ENCODE measurements at places on chromosomes 6 and 20.
A peak's percentile ranks its signal among the peaks of the same experiment; 100 is the strongest.

DNA sequence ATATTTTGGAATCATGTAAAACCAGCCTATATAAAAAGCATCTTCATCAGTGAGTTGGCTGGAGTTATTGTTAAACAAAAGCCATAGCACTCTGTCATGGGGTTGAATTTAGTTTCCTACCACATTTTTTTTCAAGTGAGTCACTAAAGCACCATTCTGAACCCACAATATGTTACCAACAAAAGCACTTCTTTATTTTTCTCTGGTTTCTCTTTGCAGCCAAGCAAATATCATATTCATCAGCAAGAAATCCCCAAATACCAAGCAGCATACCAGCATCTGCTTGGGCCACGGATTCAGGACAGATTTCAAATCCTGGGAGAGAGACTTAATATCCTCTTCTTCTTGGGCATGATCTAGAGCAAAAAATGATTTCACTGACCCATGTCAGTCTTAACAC, 441.4 kb downstream of the BCKDHB start:
- no peak for DNase-seq

- no peak for DNase-seq
These were observed 4.6 kb upstream of the TMEM217 start for GRCh38 chr6:37262446-37263026.

GRCh38 chr6:144006736-144007477, 1.2 kb downstream of the PLAGL1 start:
- no peak for DNase-seq

GRCh38 chr6:16331384-16332174, 93.2 kb downstream of the GMPR start:
- DNase-seq: peak; percentile 71

- no peak for DNase-seq
These were observed 68.8 kb downstream of the UTRN start for GRCh38 chr6:144353871-144354314.

DNA sequence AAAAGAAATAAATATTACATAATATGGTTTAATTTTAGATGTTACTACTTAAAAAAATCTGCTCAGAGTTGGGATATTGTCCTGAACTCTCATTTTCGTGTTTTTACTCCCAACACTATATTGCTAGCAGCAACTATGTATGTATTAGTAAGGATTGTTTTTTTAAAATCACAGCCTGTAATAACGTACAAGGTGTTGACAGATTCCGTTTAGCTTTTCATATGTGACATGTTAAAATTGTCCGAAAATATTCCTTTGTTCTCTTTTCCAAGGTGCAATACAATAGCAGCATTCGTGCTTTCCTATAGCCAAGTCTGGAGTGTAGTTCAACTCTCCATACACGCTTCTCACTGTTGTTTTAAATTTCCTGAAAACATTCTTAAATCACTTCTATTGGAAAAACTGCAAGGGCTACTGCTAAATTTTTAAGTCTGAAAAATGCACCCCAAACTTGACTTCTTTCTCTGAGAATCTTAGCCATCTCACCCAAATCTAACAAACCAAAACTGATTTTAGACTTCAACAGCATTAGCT, 59.0 kb upstream of the HFE start:
- no peak for DNase-seq

DNA sequence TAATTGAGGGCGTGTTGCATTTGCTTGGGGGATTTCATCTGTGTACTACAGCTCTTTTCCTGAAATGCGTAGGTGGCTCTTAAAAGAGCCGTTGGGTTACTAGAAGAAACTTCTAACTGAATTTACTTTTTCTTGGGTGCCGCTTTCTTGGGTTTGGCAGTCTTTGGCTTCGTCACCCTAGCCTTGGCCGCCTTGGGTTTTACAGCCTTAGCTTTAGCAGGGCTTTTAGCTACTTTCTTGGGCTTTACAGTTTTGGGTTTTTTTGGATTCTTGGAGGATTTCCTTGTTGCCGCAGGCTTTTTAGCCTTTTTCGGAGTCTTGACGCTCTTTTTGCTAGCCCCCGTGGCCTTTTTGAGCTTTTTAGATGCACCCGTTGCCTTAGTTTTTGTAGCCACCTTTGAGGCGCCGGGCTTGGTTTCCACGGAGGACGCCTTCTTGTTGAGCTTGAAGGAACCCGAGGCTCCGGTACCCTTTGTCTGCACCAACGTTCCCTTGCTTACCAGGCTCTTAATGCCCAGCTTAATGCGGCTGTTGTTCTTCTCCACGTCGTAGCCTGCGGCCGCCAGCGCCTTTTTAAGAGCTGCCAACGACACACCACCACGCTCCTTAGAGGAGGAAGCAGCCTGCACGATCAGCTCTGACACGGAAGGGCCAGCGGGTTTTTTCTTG, 54.5 kb downstream of the TRIM38 start:
- DNase-seq: no peak

DNA sequence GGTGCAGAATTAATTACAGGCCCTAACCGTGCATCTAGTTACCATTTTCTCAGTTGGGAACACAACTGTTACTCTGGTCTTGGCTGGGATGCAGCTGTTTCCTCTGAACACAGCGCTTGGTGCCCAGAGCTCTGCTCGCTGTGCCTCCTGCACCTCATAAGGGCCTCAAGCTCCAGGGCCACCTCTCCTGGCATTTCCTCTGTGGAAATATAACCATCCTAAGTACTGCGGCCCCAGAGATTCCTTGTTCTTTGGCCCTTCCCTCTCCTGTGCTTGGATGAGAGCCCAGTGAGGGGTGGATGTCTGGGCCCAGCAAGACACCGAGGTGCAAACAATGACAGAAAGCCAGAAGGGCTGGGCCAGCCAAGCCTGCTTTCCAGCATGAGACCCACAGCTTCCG, 169.9 kb upstream of the CST7 start:
- DNase-seq: no peak

DNA sequence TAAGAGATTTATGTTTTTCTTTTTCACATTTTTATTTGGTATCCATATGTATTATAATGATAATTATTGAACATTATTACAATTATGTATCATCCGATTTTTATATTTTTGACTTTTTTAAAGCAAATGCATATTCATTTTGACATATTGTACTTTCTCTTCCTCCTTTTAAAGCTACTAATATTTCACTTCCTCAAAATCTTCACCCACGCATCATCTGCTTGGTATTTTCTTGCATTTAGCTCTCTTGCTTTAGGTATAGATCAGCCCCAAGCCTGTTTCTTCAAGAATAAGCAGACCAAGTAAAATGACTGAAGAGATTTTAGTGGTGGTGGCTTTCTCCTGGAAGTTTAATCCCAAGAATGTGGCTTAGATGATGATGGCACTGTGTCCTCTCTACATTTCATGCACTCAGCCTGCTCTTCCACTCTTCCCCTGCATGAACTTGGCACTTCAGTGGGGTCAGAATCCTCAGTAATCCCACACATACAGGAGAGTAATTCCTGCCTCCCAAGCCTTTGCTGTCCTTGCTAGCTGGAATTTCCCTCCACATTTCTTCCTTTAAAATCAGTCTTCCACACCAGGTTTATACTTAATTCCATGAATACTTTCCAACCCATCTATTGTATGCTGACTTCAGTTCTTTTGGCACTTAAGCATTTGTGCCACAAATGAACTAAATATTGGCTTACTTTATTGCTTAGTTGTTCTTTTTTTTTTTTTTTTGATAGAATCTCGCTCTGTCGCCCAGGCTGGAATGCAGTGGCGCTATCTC, 8.2 kb downstream of the NCOA7 start:
- DNase-seq: no peak

DNA sequence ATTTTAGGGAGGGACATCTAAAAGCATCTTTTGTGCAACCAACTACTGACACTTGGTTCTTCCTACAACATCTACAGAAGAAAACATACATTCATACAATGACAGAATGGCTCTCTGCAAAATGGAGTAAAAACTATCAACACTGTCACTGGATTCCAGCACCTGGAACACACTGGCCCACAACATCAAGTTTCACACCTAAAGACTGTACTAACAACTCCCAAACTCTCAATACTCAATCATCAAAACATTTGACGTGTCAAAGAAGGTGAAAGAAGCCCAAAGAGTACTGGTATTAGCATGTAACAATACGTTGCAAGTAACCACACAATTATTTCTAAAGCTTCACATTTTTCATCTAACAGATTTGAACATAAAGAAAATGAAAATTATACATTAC, 2.1 kb downstream of the CPNE1 start:
- DNase-seq: no peak

GRCh38 chr6:108757357-108757756, 90.9 kb upstream of the ARMC2 start:
- DNase-seq: no peak

DNA sequence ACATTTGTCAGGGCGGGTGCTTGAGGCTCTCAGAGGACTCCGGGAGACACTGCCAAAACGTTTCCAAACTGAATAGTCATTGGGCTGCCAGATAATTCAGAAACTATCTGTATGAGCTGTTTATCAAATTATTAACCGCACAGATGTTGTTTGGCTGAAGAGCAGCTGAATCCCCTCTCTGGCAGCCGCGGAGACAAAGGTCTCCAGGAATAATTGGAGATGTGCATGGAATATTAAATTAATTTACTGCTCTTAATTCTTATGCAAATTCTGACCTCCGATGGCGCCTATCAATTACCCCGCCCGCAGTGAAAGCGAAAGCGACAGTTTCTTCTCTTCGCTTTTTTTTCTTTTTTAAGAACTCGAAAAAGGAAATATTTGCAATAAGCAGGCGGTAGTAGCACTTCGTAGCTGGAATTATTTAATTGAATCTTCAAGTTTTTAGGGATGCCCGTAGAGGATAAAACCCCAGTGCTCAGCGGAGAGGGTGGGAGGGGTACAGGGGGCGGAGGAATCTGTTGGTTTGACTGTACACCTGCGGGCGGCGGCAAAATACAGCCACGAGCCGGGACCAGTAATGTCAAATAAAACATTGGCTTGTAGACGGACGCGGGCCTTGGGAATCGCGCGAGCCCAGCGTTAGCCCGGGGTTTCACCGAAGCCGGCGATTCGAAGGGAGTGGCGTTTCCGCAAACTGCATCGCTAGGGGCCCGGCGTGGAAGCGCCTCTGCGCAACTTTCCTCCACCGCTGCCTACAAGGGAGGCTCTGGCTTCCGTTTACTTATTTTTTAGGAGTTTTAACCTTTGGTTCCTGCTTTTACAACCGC, 6.2 kb downstream of the LINC00237 start:
- DNase-seq: no peak

- no peak for DNase-seq
These were observed 156.2 kb upstream of the JARID2 start for GRCh38 chr6:15089569-15090144.

GRCh38 chr20:19049514-19049913, 162.9 kb upstream of the SLC24A3 start:
- DNase-seq: no peak

GRCh38 chr20:23052904-23053303, 3.4 kb upstream of the THBD start:
- no peak for DNase-seq

GRCh38 chr20:51738877-51739447, 29.2 kb downstream of the ATP9A start:
- DNase-seq: no peak

- DNase-seq: no peak
These were observed 41.5 kb upstream of the MDFI start for GRCh38 chr6:41596807-41597206.

DNA sequence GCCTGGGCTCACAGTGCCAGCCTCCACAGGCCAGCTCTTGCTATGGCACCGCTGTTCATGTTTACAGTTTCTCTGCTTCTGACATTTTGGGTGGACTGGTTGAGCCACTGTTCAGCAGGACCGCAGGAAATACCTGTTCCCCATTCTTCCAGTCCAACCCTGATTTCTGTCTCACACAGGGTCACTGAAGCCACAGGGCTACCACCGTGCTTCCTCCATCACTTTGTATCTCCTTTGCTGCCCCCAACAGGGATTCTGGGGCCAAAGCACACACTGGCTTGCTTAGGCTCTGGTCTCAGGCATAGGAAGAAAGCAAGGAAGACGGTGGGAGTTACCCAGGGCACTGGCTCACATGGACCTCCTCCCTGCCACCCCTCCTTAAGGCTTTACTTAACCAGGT, 164.5 kb downstream of the UNC5CL start:
- peak; percentile 35 for DNase-seq

GRCh38 chr6:53399027-53399344, 50.2 kb upstream of the ELOVL5 start:
- DNase-seq: no peak

DNA sequence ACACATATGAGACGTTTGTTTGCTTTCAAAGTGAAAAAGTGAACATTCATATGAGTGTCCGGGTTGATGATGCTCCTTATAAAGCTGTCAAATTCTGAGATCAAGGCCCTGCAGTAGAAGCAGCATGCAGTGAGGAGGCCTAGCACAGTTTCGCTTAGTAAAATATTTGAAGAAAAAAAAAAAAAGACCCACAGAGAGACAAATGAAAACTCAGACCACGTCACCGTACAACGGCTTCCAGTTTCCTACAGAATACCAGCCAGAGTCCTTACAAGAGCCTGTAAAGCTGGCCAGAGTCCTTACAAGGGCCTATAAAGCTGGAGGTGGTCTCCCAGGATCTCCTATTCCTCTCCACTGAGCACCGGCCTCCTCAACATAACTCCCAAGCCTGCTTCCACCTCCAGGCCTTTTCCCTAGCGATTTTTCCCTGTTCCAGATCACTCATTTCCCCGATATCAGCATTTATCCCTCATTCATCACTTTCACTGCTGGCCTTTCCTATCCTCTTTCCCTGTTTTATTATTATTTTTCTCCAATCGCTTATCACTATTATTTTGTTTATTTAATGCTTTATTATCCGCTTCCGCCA, 1.5 kb upstream of the HMGN4 start:
- DNase-seq: no peak

DNA sequence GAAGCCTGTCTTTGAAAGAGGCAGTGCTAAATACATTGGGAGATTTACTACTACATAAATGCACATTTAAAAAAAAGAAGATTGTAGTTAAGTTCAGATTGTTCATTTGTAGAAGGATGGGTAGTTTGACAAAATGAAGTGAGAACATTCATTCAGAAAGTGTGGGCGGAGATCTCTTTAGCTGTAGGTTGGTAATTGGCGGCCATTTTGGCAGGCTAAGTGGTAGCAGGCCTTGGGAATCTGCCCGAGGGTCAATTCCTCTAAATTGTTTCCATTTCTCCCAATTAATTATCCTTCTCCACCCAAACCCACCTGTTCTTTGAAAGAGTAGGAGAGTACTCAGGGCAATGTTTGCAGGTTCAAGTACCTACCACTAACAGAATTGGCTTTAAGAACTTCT, 17.9 kb downstream of the SOX4 start:
- DNase-seq: no peak

DNA sequence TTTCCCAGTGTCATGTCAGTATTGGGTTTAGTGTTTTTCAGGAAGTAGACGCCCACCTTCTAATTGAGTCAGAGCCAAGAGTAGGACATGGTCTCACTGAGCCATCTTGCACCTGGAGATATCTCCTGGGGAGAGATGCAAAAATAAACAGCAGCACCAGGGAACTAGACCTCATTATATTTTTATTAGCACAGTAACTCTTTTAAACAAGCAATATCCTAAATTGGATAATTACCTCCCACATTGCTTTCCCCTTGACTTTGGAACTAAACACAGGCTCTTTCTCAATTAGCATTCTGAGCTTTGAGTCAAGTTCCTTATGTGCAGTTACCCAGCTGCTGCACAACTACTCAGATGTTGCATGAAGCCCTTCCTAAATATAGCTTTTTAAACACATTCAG, 175.4 kb downstream of the IBTK start:
- DNase-seq: no peak

- DNase-seq: no peak
These were observed 102.6 kb upstream of the DUSP22 start for GRCh38 chr6:189676-190075.

All from D721Med (cell line).